Stimulated activated CD8-positive, alpha-beta memory T cell treated with anti-CD3 and anti-CD28 coated beads, Interleukin-7, amount 100 ng/mL, for 48 hours (primary cell): ENCODE measurements at places on chromosomes 13 and 19.

DNA sequence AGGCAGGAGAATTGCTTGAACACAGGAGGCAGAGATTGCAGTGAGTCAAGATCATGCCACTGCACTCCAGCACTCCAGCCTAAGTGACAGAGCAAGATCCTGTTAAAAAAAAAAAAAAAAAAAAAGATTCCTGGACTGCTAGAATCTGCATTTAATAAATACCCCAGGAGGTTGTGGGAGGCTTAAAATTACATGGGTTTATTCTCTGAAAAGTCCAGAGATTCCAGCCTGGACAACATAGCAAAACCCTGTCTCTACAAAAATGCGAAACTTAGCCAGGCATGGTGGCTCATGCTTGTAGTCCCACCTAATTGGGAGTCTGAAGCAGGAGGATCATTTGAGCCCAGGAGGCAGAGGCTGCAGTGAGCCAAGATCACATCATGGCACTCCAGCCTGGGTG, 9.5 kb upstream of the SLC1A5 start:
- DNase-seq: no peak

DNA sequence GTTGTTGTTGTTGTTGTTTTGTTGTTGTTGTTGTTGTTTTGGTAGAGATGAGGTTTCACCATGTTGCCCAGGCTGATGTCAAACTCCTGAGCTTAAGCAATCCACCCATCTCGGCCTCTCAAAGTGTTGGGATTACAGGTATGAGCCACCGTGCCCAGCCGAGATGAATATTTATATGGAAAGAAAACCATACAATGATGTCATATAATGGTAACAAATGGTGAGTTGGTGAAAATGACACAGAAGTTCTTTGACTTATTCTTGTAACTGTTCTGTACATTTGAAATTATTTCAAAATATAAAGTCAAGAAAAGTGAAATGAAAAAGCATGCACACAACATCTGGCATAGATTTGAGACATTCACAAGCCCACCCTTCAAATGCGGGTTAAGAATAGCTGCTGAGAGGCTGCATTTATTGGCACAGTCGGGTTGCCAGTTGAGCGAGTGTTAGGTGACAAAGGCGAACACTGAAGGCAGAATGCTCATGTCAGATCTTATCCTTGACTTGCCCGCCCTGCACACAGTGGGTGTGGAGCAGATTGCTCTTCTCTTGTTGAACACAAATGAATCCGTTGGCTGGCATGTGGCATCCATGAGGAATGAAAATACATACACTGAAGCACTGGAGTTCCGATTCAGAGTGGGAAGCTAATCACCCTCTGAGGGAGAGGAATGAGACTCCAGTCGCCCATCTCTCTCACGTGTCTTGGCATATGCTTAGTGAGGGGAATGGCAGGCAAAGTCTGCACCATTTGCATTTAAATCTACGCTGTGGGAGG, 15.8 kb upstream of the UBE2S start:
- no peak for DNase-seq

GRCh38 chr13:89520468-89520867, 1827.0 kb upstream of the MIR17HG start:
- DNase-seq: no peak

- no peak for DNase-seq
Observed at GRCh38 chr13:78187781-78188180, 269.1 kb upstream of the EDNRB start.

GRCh38 chr19:32866061-32866460, 3.5 kb downstream of the SLC7A9 start:
- DNase-seq: no peak

- peak; percentile 49 for DNase-seq
Observed at GRCh38 chr19:34963573-34964406, at the start of gene ZNF792. TSS of gene ZNF792 (minus strand) at chr19:34964229. CDS start at chr19:34963662, 567 bp downstream.

GRCh38 chr19:50280074-50280473, 49.1 kb downstream of the KCNC3 start:
- no peak for DNase-seq

DNA sequence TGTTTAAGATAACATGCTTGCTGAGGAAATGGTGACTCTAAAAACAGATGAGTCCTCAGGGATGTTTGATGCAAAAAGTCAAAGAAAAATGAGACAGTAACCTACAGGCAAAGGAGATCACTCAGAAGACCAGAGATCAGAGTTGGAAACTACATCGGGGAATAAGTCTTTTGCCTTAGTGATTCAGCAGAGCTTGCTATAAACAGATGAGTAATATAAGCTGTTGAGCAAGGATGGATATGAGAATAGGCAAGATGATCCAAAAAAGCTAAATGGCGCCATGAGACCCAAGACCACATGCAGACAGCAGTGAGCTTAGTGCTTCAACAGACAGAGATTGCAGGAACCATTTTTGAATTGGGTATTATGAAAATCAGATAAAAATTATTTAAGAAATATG, 168.6 kb downstream of the POSTN start:
- no peak for DNase-seq

DNA sequence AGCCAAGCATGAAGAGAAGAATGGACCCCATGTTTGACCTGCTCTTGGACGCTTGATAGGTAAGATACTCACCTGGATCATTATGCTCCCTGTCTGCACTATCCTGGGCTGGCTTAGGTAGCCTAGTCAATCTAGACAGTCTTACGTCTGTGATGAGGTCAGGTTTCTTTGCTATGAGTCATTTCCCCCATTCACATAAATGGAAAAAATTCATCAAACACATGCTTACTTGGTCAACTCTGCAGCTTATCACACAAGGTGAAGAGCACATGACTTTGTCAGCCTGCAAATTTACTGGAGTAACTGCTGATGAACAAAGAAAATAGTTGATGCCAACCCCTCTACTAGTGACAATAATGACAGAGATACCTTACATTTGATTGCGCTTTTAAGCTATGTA, 170.0 kb downstream of the NUFIP1 start:
- no peak for DNase-seq

GRCh38 chr19:39246951-39247669, 1.5 kb downstream of the IFNL4 start:
- peak; percentile 20 for DNase-seq

DNA sequence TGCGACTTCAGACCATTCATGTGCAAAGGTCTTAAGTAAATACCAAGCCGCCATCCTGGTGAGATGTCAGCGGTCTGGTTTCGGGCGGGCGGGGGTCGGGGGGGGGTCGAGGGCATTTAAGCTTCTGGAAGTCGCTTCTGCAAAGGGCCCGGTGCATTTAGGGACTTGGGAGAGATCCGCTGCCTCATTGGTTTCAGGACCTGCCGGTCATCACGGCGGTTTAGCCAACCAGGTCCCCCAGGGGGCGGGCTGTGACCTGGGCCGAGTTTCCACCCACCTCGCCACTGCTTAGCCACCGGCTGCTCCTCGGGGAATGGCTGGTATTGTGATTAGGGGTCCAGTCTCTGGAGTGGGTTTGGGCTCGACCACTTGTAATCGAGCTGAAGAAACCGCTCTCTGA, 7.8 kb downstream of the ANKLE1 start:
- no peak for DNase-seq

DNA sequence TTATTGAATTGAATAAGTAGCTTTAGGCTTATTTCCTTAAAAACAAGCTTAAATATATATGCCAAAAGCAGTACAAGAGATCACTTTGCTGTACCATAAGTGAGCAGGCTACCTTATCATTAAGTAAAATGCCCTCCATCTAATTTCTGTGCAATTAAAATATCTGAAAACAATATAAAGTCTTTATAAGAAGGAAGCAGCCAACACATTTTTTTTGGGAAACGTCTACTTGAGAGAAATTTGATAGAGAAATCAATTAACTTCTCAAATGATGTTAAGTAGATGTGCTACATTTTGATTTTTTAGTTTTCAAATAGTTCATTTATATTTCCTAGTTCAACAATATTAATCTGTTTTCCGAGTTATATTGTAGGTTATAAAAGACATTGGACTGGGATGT, 52.5 kb downstream of the GPC5 start:
- DNase-seq: no peak

DNA sequence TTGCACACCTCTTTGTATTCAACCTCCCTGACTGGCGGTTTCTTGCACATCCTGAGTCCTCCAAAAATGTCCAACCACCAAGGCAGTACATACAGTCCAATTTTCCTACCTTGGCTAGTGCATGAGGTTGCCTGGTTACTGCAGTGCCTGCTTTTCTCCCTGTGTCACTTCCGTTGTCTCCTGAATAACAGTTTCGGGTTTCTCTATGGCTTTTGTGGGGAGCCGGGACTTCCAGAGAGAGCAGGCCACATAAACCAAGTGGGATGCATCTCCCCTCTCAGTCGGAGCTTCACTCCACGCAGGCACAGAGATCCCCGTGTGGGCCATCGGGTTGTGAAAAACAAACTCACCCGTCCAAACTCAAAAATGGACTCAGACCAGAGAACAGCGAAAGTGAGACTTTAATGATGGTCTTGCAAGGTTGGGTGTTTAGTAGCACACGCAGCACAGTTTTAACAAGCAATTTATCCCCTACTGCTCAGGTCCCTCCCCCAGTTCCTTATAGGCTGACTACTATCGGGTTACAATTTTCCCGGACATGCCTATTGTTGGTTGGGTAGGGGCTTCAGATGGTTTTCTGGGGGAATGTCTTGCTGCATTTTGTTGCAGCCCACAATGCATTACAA, 173.1 kb downstream of the POU4F1 start:
- DNase-seq: no peak

GRCh38 chr19:10155839-10156238, 36.1 kb upstream of the EIF3G start:
- no peak for DNase-seq

- no peak for DNase-seq
Observed at GRCh38 chr13:35882722-35883497, 248.3 kb downstream of the DCLK1 start.

- DNase-seq: no peak
Observed at GRCh38 chr19:15640294-15640903, at the start of gene CYP4F3. TSS of gene CYP4F3 (plus strand) at chr19:15640897. CDS start at chr19:15641416, 519 bp downstream.

DNA sequence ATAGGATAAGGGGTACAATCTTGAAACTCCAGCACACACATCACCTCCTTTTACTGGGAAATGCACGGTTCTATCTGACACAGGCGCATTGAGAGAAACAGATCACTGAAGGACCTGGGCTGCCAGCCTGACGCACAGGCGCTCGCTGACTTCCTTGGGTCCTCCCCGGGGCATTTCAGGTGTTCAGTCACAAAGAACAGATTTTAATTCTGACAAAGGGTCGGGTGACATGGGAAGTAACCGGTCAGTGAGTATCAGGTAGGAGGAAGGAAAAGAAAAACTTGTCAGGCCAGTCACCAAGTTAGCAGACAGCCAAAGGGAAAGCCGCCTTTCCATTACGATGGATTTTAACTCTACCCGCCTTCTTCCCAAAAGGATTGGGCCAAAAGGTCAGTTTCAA, 39.6 kb downstream of the INSR start:
- no peak for DNase-seq

DNA sequence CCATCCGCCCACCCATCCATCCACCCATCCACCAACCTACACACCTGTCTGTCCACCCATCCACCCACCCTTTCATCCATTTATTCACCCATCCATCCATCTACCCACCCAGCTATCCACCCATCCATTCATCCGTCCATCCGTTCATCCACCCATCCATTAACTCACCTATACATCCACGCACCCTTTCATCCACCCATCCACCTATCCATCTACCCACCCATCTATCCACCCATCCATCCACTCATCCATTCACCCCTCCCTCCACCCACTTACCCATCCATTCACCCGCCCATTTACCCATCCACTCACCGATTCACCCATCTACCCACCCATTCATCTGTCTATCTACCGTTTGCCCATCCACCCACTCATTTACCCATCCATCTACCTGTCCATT, 17.6 kb downstream of the KLHL26 start:
- DNase-seq: no peak

GRCh38 chr13:53821632-53822031, 793.0 kb downstream of the OLFM4 start:
- no peak for DNase-seq

GRCh38 chr19:56707821-56708220, 36.3 kb upstream of the ZNF835 start:
- no peak for DNase-seq

- peak; percentile 66 for DNase-seq
Observed at GRCh38 chr19:17522988-17523872, 11.8 kb downstream of the PGLS start.

DNA sequence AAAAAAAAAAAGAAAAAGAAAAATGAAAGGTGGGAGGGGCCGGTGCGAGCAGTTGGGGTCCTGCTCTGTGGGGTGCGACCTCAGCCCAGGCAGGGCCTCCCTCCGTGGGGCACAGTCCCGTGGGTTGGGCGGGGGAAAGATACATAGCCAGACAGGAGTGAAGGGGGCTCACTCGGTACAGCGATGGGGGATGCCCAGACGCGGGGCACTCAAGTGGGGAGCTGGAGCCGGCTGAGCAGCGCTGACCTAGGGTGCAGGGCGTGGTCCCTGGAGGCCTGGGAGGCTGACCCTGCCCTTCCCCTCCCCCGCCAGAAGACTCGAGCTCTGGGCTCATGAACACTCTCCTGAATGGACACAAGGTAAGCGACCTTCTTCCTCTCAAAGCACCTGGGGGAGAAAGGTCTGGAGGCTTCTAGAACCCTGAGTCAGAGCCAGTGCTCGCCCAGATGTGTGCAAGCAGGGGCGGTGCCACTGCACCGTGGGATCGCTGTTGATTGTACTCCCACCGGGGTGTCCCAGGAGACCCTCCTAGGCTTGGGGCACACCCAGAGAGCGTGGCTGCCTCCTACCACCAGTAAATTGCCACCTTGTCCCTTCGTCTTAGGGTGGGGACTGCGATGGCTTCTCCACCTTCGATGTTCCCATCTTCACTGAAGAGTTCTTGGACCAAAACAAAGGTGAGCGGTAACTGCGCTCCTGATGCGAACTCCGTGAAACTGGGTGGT, 3.4 kb downstream of the HMG20B start:
- DNase-seq: no peak

DNA sequence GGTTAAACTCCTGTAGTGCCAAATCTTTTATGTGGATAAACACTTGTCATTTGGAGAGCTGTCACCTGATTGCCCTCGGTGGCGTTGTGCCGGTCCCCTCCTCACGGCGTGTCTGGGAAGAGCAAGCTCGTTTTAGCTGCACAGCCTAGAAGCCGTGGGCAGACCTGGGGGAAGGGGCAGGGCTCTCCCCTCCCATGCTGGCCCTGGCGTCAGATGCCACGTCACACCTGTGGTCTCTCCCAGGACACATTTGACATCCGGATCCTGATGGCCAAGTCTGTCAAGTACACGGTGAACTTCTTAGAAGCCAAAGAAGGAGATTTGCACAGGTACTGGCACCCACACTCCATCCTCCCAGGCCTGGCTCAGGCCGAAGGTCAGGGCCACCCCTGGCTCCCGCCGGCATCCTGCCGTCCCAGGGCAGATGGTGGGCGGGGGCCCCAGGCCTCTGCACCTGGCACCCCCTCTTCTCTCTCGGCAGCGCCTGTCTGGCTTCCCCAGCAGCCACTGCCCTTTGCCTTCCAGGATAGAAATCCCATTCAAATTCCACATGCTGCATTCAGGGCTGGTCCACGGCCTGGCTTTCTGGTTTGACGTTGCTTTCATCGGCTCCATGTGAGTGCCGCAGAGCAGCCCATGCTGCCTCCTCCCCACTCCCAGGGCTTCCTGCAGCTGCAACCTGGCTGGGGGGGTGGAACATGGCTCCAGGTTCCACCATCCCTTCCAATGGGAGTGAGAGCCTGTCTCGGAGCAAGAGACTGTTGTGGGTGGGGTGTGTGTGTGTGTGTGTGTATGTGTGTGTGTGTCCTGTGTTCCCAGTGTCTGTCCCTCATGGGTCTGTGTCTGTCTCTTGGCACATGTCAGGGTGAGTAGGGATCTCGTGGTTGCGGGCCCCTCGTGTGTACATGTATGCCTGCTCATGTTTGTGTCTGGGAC, 8.8 kb downstream of the YIPF2 start:
- DNase-seq: no peak
